ENCODE measurements at places on chromosomes 1 and 21.
A peak's percentile ranks its signal among the peaks of the same experiment; 100 is the strongest.

GRCh38 chr1:235423214-235423652, 56.0 kb downstream of the TBCE start:
- no peak for DNase-seq

- no peak for DNase-seq
These were observed 325.8 kb upstream of the NR5A2 start for GRCh38 chr1:199701726-199702125.

DNA sequence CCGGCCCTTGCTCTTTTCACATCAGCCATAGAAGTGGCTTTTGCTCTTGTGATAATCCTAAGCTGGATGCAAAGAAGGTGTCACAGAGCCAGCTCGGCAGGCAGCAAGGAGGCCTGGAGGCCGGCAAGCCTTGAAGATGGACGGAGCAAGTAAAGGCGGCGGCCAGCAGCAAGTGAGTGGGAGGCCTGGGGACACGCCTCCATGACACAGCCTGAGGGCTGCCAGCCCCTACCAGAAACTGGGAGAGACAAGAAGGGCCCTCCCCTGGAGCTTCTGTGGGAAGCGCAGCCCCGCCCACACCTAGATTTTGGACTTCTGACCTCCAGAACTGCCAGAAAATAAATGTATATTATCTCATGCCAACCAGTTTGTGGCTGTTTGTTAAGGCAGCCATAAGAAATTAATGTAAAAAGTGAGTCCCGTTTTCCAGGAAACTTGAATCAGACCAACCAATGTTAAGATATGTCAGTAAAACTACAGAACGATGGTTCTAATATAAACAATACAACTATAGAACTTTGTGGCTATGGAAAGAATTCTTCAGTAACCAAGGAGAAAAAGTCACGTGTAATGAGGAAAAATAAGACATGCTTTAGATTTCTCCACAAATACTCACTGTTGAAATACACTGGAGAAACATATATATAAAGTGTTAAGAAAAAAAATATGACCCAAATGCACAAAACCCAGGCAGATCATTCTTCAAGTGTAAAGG, 49.9 kb downstream of the BACE2 start:
- no peak for DNase-seq

GRCh38 chr1:111497592-111497991, 5.8 kb downstream of the ADORA3 start:
- DNase-seq, result no peak

GRCh38 chr1:103949779-103950178, 200.1 kb downstream of the AMY1C start:
- DNase-seq, result no peak

DNA sequence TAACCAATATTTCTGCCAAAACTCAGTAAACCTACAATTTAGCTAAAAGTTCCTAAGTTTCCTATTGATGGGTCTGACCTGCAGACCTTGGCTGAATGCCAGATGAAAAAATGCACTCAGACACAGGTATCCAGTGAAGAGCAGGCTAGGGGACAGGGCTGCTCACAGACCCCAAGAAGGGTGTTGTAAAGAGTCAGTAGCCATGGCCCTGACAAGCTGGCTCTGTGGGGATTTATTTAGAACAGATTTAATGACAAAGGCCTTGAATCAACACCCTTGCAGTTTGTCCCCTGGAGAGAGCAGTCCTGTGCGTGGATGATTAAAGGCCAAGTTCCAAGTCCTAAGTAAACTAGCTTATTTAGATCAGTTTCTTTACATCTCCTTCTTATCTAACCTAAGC, 1243.2 kb upstream of the ADGRL4 start:
- DNase-seq, result no peak

DNA sequence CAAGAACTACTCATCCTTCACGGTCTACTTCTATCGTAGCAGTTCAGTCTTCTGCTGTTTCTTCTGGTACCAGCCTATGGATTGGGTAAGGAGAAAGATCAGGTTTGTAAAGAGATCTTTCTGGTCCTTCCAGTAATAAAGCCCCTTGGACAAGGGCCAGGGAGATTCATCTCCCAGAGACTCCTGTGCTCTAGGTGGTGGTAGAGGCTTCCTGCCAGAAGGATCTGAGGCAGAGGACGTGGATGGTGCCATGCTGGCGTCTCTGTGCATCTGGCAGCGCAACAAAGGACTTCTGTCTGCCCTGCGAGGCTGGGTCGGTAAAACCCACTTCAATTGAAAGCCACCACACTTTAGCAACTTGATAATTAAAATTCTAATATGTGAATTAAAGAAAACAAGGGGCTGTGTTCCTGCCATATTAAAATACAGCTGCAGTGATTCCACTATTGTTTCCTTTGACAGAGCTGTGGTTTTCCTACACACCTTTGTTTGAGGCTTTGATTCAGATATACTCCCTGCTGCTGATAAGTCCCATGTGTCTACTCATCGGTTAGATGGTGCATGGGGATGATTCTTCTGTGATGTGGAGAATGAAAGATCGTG, 73.6 kb downstream of the ROR1 start:
- DNase-seq, result no peak

DNA sequence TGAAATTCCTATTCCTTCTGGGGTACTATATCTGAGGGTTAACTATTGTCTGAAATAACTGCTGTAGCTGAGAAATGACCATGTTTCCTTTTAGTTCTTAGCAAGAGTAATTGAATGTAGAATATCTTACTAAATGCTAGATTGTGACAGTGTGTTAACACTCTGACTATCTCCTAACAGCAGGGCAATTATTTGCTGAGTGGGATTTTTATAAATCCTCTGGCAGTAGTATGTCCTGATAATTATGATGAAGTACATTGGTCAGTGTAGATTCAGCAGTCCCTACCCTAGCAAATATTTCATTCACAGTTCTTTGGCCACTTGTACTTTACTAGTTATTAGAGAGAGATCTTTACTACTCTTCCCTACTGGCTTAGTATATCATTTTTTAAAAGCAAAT, 138.6 kb downstream of the SPATA17 start:
- no peak for DNase-seq

- DNase-seq, result no peak
These were observed 10.8 kb upstream of the PPIE start for GRCh38 chr1:39727932-39728317.

- peak; percentile 40 for DNase-seq
These were observed 13.2 kb upstream of the MFN2 start for GRCh38 chr1:11967028-11967547.

- no peak for DNase-seq
These were observed 60.3 kb downstream of the KIF26B start for GRCh38 chr1:245215071-245215470.

DNA sequence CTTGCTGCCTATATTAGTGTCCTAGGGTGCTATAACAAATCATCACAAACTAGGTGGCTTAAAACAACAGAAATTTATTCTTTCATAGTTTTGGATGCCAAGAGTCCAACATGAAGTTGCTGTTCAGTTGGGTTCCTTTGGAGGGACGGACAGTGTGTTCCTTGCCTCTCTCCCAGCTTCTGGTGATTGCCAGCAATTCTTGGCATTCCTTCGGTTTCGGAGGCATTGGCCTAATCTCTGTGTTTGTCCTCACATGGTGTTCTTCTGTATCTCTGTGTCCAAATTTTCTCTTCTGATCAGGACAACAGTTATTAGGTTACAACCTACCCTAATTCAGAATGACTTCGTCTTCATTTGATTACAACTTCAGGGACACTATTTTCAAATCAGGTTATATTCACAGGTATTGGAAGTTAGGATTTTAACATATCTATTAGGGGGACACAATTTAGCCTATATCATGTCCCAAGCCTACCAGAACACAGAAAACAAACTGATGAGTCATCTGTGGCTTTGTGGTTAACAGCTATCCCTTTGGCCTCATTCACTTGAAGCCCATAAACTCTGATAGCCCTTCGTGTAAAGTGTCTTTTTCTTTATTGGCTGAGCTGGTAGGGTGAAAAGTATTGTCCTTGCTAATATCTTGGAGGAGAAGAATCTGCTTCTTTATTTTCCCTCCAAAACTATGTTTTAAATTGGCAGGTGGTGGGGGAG, 83.2 kb upstream of the PAPPA2 start:
- no peak for DNase-seq

- no peak for DNase-seq
These were observed at the start of gene CHIA for GRCh38 chr1:111290630-111291029. Gene CHIA (plus strand): TSS chr1:111290851. CDS start chr1:111310468, 19,617 bp downstream.

GRCh38 chr1:18134324-18135046, 26.9 kb downstream of the IGSF21 start:
- DNase-seq, result no peak

- no peak for DNase-seq
These were observed 47.6 kb downstream of the TAS1R2 start for GRCh38 chr1:18811733-18812452.

GRCh38 chr1:19037659-19038058, 81.2 kb upstream of the IFFO2 start:
- DNase-seq, result no peak

- no peak for DNase-seq
These were observed 12.5 kb downstream of the HAO2 start for GRCh38 chr1:119380983-119381662.

DNA sequence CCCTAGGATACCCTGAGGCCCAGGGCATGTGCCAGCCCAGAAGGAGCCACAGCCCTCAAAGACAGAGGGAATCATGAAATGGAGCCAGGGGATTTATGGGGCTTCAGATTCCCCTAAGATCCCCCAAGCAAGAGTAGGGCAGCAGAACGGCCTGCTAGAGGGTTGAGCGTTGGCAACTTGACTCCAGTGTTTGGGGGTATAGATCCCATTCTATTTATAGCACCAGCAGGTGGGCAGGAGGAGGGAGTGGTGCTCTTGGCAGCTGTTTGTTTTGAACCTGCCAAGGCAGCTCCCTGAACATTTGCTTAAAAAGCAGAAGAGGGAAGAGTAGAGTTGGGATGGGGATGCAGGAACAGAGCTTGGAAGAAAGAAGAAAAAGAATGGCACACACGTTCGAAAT, 33.7 kb downstream of the GLUL start:
- no peak for DNase-seq

DNA sequence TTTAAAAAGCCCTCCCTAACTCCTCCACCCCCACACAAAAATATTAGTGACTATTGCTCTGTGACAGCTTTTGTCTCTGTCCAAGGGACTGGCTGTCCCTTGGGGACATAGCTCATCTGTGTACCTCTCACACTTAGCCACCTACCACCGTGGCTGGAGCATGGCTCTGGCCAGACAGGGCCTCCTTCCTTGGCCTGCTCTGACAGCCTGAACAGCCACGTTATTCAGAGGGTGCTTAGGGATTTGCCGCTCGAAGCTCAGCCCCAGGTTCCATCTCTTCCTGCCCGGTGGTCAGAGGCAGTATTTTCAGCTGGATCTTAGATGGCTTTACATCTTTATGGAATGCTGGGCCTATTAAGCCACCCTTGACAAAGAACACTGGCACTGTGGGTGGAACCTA, 6.1 kb upstream of the CELSR2 start:
- DNase-seq, result no peak
